ENCODE measurements at places on chromosomes 3 and 15. TPM values are rescaled to one million over a fixed set of nuclear protein-coding genes. Genes with fewer than 3 reads are reported as not detected.

DNA sequence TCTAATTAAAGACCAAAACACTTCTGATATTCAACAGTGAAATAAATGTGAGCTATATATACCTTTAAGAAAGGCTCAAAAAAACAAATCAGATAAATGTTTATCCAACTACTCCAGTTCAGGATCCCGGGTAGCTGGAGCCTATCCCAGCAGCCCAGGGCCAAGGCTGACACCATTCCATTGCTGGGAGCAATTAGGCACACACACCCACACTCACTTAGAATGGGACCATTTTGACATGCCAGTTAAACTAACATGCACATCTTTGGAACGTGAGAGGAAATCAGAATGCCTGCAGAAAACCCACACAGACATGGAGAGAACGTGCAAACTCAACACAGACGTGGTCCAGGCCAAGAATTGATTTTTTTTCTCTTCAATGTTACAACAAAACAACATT, 30.0 kb upstream of the PLSCR4 start:
- H3K4me1 ChIP-seq, result no peaks in the 10 kb centered on the region
- DNase-seq, result no peak
- no peaks in the 10 kb centered on the region for H3K27me3 ChIP-seq

DNA sequence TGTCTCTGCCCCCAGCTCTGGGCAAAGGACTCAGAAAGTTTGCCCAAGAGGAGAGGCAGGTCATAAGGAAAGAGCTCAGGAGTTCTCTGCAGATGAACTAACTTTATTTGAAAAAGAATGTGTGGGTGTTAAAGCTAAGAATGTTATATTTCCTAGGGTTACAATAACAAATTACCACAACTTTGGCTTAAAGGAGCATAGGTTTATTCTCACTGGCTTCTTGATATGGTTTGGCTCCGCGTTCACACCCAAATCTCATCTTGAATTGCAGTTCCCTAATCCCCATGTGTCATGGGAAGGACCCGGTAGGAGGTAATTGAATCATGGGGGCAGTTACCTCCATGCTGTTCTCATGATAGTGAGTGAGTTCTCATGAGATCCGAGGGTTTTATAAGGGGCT, 383.7 kb upstream of the CFAP20DC start:
- DNase-seq, result no peak
- H3K4me3 ChIP-seq, result no peak overlapping the region
- peaks cover 12% of the 10 kb centered on the region for H3K36me3 ChIP-seq
- H3K27ac ChIP-seq, result no peak overlapping the region
- H3K4me1 ChIP-seq, result peaks cover 10% of the 10 kb centered on the region

- H3K27ac ChIP-seq, result no peak overlapping the region
- no peak for DNase-seq
- no peaks in the 10 kb centered on the region for H3K4me1 ChIP-seq
- H3K27me3 ChIP-seq, result peaks cover 21% of the 10 kb centered on the region
- no peak overlapping the region for H3K4me3 ChIP-seq
These were observed 21.6 kb downstream of the TRH start for GRCh38 chr3:129996073-129996472.

DNA sequence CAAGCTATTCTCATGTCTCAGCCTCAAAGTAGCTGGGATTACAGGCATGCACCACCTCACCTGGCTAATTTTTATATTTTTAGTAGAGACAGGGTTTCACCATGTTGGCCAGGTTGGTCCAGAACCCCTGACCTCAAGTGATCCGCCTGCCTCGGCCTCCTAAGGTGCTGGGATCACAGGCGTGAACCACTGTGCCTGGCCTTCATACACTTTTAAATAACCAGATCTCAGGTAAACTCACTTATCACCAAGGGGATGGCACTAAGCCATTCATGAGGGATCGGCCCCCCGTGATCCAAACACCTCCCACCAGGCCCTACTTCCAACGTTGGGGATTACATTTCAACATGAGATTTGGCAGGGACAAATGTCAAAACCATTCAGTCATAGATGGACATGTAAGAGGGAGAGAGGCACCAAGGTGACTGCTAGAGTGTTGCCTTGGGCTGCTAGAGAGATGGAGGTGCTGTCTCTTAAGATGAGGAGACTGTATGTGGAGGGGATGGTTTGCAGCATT, 13.3 kb upstream of the DOCK3 start:
- H3K4me3 ChIP-seq, result no peak overlapping the region
- H3K36me3 ChIP-seq, result peaks cover 1% of the 10 kb centered on the region
- no peak for DNase-seq
- H3K27me3 ChIP-seq, result peaks cover 2% of the 10 kb centered on the region
- no peak overlapping the region for H3K27ac ChIP-seq
- H3K4me1 ChIP-seq, result peaks cover 14% of the 10 kb centered on the region

DNA sequence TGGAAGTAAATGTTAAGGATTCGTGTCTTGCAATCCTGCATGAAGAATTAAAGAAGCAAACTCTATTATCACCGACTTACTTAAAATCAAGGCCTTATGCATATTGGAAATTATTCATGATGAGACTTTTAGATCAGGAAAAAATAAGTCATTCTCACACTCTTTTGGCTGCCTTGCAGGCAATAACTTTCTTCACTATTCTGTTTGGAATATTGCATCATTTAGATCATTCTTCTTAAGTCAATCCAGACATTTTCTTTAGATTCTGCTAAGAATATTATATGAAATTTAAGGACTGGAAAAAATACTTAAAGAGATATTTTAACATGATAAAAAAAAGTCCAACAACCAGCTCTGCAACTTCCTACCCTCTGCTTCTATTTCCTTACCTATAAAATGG, 245.4 kb downstream of the LRRN1 start:
- H3K27me3 ChIP-seq, result no peaks in the 10 kb centered on the region
- DNase-seq, result no peak

GRCh38 chr3:159829056-159829455, 159.6 kb upstream of the IL12A start:
- H3K4me3 ChIP-seq, result no peak overlapping the region
- no peak overlapping the region for H3K27ac ChIP-seq
- H3K36me3 ChIP-seq, result no peaks in the 10 kb centered on the region
- H3K4me1 ChIP-seq, result no peaks in the 10 kb centered on the region

MUSTN1 gene
- total RNA-seq, result not detected
